WERI-Rb-1 (cell line): ENCODE measurements at places on chromosomes 11 and 22.

GRCh38 chr11:116716621-116717020 lies 56.2 kb downstream of the BUD13 start:
- no peak for DNase-seq

GRCh38 chr22:44243761-44244160 lies 63.0 kb downstream of the PARVG start:
- no peak for DNase-seq

DNA sequence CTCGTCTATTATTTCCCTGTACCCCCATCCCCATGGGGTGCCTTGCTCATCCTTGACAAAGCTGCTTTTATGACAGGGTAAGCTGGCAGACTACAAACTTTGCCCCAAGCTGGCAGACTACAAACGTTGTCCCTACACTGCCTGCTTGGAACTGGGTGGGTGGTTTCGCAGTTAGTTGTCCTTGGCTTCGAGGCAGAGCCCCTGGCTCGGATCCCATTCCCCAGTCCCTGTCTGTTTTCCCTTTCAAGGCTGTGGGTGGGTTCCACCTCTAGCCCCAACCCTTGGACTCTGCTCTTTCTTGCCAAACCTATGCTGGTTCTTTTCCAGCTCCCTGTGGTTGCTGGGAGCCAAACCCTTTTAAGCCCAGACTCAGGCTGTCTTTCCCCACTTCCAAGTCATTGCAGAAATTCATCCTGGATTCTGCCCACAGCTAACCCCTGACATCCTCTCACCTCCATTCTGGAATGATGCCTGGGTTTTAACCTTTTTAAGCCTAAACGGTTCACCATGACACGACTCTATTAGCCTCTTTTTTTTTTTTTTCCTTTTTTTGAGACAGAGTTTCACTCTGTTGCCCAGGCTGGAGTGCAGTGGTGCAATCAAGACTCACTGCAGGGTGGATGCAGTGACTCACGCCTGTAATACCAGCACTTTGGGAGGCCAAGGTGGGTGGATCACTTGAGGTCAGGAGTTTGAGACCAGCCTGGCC lies 9.2 kb upstream of the RBM14 start:
- no peak for DNase-seq

- no peak for DNase-seq
These were observed 187.8 kb downstream of the CHST1 start for GRCh38 chr11:45477588-45477987.

DNA sequence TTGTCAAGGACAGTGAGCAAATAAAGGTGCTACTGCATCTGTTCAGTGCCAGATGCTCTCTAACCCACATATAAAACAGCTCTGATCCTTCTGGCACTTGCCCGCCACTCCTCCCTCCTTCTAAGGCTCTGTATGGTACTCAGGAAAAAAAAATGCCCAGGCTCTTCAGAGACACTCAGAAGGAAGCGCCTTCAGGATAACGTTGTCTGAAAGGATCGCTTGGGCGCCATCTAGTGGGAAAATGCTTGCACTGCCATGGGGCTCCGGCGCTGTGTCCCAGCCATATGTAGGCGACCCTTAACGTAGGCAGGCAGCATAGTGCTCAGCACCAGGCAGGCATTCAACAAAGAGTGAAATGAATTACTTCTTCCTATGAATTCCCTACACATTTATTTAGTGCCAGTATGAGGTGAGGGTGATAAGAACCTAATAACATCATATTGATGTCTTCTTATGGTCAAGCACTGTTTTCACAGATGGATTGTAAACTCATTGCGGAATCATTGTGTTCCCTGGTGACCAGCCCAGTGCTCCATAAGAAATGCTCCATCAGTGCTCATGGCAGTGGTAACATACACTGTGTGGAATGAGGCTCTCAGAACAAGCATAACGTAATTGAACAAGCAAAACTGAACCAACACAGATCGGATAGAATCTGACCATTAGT lies 39.6 kb downstream of the PAMR1 start:
- DNase-seq: peak; percentile 90

- DNase-seq: no peak
These were observed 11.9 kb downstream of the L3MBTL2 start for GRCh38 chr22:41216984-41217383.

DNA sequence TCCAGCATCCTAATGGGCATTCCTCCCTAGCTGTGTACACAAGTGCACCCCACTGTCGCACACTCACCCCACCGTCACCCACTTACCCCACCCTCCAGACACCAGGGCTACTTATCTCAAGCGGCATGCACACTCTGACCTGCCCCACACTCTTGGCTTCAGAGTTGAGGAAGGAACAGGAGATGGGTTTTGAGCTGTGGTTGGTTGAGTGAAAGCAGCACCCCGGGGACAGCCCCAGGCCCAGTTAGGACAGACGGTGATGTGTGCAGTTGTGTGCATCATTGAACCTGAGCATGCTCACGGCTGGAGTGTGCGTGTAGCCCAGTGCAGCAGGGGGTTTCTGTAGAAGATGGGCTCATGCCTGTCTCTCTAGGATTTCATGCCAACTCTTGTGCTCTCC lies 32.5 kb downstream of the AHNAK start:
- DNase-seq: no peak

- DNase-seq: no peak
These were observed 49.3 kb upstream of the CRTAM start for GRCh38 chr11:122788781-122789535.

DNA sequence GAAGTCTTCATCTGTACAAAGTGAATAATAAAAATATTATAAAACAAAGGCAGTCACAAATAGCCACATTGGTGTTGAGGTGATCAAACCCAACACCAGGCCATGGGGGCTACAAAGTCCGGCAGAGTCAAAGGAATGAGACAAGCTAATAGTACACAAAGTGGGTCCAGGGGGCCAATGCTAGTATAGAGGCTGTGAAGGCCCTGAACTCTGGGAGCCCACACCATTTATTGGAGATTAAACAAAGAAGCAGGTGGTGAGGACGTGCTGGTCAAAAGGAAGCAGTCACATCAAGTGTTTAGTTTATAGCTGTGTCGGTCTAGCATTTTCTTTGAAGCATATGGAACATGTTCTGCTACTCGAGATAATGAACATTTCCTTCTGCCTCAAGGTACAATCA lies 58.6 kb upstream of the CCT8L2 start:
- no peak for DNase-seq

DNA sequence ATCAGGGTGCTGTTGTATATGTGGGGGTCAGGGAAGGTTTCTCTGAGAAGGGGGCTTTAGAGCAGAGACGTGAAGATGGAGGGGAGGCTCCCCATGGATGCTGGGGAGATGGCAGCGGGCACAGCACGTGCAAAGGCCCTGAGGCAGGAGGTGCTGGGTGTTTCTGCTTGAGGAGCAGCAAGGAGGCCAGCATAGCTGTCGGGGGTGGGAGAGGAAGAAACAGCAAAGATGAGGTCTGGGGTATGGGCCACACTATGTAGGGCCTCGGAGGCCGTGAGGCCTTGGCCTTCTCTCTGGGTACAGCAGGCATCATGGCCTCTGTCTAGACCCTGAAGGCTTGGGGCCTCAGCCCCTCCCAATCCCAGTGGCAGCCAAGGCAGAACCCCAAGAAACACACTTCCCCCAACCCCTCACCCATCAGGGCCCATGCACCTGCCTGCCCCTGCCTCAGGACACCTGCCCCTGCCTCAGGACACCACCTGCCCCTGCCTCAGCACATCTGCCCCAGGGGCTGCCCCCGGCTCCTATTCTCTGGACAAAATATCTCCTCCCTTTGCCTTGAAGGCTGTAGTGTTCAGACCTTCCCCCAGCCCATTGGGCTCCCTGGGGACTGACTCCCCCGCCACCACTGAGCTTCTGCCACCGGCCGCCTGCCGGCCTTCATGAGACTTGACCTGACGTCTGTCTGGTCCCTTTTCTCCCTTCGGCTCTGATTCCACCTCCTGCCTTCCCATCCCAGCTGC lies 6.2 kb downstream of the ALDH3B1 start:
- no peak for DNase-seq

DNA sequence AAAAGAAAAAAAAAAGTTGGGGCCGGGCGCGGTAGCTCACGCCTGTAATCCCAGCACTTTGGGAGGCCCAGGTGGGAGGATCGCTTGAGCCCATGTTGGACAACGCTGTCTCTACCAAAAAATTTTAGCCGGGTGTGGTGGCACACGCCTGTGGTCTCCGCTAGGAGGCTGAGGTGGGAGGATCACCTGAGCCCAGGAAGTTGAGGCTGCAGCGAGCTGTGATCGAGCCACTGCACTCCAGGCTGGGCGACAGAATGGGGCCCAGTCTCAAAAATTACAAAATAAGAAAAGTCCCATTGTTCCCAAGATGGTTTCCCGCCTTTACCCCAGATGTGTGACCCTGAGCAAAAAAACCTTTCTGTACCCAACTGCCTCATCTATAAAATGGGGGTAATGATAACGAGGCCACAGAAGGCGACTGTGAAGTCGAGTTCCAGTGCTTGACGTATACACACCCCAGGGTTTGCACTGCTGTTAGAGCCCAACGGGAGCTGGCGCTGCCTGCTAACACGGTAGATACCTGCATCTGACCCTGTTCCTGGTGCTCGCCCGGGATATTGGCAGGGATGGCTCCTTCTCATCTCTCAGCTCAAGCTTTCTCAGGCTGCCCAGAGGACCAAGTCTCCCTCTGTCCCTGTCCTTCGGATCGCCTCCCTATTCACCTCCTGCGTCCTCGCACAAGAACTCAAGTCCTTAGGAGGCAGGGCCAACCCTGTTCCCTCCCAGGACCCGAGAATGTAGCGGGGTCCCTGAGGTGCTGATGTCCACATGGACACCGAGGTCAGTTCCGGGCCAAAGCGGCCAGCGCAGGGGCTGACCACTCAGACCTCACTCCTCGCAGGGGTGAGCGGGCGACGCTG lies 1.1 kb upstream of the RPLP2 start:
- no peak for DNase-seq

- DNase-seq: no peak
These were observed 368.5 kb downstream of the NELL1 start for GRCh38 chr11:21037850-21038249.

DNA sequence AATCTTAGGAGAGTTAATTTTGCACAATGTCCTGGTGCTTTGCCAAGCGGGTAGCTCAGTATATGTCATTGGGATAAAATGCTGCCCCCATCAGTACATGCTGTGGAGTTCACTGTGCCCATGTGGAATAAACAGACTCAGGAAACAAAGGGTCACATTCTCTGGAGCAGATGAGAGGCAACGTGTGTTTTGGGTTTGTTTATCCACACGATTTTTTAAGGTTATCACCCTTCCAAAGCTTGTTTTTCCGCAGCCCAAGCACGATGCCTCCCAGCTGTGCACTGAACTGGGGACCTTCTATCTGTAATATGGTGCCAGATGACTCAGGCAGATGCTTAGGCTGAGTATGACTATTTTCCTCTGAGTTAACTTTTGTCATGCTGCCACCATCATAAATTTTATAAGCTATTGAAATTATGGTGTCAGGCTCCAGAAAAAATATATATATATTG lies 6.5 kb downstream of the OR4D6 start:
- no peak for DNase-seq

DNA sequence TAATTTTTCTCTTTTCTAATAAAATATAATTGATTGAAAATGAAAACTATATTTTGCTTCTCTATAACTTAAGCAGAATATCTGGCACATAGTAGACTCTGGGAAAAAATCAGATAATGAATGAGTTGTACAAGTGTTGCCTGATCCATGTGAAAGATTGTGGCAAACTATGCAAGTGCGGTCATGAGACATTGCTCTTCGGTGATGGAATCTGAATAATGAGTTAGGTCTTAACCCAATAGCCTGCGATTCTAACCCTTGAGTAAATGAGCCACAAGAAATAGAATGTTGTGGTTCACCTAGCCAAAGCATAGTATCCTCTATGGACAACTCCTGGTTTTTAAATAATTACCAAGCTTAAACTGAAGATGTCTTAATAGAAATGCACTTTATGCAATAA lies 333.7 kb upstream of the LUZP2 start:
- DNase-seq: no peak

GRCh38 chr22:37221424-37222333 lies 9.4 kb upstream of the SSTR3 start:
- no peak for DNase-seq

- DNase-seq: no peak
These were observed 139.5 kb upstream of the TTC12 start for GRCh38 chr11:113174882-113175281.

DNA sequence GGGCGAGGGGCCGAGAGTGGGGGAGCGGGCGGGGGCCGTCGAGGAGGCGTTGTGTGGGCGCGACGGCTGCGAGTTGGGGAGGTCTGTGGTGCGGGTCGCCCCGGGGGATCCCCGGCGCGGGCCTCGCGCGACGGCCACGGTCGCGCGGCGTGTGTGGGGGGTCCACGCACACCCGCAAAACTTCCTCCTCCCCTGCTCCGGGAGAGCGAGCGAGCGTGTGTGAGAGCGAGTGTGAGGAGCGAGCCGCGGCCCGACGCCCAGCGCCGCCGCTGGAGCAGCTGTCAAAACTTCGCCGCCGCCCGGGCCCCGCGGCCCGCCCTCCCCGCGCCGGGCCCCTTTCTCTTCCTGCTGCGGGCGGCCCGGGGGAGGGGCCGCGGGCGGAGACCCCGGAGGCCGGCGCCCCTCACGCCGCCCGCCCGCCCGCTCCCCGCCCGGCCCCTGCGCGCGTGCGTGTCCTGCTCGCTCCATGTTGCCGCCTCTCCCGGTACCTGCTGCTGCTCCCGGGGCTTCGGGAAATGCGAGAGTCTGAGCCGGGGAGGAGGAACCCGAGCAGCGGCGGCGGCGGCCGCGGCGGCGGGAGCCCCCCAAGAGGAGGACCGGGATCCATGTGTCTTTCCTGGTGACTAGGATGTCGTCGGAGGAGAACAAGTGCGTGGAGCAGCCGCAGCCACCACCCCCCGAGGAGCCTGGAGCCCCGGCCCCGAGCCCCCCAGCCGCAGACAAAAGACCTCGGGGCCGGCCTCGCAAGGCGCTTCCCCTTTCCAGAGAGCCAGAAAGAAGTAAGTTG lies 9.0 kb upstream of the CCT8L2 start:
- DNase-seq: no peak

DNA sequence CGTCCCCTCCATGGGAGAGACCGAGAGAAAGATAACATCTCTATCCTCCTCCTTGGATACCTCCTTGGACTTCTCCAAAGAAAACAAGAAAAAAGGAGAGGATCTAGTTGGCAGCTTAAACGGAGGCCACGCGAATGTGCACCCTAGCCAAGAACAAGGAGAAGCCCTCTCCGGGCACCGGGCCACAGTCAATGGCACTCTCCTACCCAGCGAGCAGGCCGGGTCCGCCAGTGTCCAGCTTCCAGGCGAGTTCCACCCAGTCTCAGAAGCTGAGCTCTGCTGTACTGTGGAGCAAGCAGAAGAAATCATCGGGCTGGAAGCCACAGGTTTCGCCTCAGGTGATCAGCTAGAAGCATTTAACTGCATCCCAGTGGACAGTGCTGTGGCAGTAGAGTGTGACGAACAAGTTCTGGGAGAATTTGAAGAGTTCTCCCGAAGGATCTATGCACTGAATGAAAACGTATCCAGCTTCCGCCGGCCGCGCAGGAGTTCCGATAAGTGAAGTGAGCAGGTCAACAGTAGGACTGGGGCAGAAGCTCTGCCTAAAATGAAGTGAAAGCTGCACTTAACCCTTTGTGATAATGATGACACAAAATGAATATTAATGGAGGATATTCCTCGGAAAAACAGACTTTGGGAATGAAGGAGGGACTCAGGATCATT lies 65.3 kb downstream of the WNT11 start:
- DNase-seq: no peak
